ENCODE measurements at places on chromosomes 2 and 18.

DNA sequence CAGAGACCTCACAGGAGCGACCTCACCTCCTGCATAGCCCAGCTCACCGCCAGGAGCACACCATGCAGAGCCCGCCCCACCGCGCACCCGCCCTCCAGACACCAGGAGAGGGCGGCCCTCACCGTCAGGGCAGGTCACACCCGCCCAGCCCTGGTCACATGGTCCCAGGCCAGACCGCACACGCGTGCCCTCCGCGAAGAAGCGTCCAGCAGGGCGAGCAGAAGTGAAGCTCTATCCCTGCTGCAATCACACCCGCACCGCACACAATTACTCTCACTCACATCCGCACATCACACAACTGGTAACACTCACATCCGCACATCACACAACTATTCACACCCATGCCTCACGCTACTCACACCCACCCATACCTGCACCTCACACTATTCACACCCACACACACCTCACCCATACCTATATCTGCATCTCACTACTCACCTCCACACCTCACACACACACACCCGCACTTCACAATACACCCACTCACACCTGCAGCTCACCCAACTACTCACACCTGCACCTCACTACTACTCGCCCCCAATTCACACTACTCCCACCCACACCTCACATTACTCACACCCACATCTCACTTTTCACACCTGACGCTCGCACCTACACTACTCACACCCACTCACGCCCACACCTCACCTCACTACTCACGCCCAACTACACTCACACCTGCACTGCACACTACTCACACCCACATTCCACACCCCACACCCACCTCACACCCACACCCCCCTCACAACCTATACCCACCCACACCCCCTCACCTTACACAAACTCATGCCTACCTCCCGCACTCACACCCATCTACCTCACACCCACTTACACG lies 242.0 kb downstream of the HDAC4 start:
- no peak for DNase-seq

DNA sequence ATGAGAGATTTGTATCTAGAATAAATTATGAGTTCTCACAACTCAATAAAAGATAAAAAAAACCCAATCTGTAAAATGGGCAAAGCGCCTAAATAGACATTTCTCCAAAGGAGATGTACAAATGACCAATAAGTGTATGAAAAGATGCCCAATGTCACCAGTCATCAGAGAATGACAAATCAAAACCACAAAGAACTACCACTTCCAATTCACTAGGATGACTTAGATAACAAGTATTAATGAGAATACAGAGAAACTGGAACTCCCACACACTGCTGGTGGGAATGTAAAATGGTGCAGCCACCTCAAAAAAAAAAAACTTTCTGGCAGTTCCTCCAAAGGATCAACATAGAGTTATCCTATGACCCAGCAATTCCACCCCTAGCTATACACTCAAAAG lies 17.4 kb upstream of the COL6A3 start:
- DNase-seq, result no peak

DNA sequence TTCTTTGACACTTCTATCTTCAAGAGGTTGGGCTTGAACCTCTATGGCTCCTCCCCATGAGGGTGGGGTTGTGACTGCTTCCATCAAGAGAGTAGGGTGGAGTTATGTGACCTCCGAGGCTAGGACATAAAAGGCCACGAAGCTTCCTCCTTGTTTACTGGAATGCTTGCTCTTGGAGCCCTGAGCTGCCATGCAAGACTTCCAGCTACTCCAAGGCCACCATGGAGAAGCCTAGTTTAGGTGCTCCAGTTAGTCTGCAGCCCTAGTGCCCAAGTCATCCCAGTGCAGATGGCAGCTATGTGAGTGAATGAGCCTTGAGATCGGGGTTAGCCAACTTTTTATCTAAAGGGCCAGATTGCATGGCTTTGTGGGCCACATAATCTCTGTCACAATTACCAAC lies 2.4 kb upstream of the MERTK start:
- no peak for DNase-seq

DNA sequence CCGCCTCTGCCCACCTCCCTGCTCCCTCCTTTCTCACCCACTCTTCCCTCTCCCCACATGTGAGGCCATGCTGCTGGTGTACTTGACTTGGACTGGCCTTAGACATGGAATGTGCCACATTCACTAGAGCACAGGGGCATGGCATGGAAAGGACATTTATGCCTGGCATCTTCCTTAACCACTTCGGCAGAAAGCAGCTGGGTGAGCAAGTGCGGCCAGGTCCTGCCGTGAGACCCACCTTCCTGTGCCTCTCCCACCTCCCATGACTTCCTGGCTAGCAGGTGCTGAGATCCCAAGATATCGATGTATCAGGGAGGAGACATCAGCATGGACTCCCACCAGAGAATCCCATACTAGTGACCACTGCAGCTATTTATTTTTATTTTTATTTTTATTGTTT lies 13.0 kb downstream of the GPR55 start:
- no peak for DNase-seq

GRCh38 chr2:147663962-147664361 lies 180.9 kb upstream of the ACVR2A start:
- DNase-seq, result no peak

GRCh38 chr18:74342416-74343043 lies 26.9 kb downstream of the C18orf63 start:
- peak; percentile 38 for DNase-seq

- no peak for DNase-seq
These were observed 10.8 kb upstream of the KCNG2 start for GRCh38 chr18:79786786-79787526.

DNA sequence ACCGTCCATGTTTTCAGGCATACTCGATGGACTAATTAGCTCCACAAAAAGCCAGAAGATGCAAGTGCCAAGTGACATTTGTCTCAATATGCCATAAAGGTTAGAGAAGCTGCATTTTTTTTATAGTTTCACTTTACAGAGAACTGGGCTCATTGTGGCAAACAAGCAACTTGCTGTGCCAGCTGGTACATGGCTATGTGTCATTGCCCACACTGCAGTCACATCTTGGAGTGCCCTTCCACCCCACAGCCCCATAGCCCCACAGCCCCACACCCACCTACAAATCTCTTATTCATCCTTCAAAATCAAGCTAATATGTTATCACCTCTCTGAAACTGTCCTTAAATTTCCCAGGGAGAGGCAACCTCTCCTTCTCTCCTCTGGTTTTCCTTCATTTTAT lies 451.9 kb downstream of the ARHGAP15 start:
- no peak for DNase-seq

- no peak for DNase-seq
These were observed 40.9 kb upstream of the LAPTM4A start for GRCh38 chr2:20092226-20092900.

DNA sequence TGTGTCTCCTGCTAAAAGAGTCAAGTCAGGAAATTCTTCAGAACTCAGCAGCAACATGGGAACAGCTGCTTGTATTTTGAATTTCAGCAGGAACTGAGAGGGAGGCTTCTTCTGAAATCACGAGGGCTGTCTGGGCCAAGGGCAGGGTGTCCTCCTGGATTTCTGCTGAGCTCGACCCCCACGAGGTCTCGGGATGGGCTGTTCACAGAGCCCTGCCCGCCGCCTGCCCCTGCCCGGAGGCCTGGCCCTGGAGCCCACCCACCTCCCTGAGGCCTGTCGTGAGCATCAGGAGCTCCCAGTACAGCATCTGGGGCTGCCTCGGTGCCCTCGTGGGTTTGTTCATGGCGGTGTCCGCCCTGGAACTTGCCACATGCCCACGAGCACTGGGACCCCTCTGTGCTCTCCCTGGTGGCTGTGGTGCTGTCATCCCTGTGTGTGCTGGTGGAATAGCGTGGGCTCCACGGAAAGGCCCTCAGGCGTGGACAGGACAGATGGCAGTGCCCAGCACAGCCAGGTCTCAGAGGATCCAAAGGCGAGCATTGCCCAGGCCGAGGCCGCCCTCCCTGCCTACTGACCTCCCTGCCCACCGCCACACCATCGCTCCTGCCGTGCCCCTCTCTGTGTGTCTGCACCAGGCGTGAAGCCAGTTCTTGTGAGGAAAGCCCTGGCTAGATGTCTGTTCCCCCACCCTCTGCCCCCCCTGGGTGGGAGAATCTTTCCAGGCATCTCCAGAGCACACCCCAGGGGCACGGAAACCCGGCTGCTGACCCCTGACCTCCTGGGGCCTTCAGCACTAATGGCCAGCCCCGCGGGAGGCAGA lies 25.9 kb downstream of the RAMP1 start:
- no peak for DNase-seq

DNA sequence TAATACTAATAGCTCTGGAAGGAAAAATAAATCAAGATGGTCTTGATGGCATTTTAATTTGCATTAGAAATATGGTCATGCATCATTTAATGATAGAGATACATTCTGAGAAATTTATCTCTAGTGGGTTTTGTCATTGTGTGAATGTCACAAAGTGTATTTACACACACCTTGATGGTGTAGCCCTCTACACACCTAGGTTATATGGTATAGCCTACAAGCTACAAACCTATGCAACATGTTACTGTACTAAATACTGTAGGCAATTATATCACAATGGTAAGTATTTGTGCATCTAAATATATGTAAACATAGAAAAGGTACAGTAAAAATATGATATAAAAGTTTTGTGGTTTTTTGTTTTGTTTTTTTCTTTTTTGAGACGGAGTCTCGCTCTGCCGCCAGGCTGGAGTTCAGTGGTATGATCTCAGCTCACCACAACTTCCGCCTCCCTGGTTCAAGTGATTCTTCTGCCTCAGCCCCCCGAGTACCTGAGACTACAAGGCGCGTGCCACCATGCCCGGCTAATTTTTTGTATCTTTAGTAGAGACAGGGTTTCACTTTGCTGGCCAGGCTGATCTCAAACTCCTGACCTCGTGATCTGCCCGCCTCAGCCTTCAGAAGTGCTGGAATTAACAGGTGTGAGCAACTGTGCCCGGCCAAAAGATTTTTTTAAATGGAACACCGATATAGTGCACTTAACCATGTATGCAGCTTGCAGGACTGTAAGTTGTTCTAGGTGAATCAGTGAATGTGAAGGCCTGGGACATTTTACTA lies 83.7 kb upstream of the UBXN4 start:
- no peak for DNase-seq

- DNase-seq, result no peak
These were observed 3.1 kb upstream of the ARID5A start for GRCh38 chr2:96533292-96534073.

DNA sequence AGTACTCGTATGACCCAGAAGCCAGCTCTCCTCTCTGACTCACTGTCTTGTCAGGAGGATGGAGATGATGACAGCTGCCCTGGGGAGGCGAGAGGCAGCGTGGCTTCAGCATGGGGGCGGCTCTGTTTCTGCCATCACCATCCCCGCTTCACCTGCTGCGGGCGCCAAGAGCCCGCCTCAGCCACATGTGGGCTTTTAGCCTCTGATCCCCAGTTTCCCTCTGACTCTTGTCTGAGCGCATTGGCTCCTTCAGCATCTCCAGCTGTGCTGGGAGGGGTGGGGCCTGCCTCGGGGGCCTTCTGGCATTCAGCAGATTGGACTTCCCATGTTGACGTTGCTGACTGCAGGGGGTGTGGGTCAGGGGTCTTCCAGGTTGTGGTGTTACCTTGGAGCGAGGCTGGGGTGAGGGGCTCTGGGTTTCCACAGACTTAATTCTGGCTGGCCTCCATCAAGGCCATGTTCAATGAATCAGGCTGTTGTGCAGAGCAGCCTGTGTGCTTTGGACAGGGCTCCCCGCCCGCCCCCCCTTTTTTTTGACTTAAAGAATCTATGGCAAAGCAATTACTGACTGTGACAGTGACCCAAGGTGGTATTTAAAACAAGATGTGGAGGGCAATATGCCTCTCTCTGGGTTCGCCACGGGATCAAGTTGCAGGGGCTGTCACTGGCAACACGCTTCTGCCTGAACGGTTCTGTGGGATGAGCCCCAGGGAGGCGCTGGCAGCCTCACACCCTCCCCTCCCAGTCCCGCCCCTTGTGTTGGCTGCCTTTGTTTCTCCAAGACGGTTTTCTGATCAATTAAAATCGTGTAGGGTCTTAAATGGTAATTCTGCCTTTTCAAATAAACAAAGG lies 228.3 kb downstream of the LDLRAD4 start:
- no peak for DNase-seq

DNA sequence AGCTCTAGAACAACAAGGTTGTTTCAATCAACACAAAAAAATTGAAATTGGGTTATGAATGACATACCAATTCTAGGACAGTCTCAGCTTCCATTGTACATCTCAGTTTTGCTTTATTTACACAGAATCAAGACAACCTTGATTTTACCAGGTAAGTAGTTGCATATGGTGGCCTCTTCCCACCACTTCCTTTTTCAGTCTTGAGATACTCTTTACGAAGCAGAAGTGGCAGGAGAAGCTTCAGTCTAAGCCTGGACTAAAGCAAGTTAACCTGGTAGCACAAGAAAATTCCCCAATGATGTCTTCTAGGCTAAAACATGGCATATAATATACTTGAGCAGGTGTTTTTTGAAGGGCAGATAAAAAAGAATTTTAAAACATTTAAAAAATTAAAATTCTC lies 10.7 kb upstream of the FAM136A start:
- no peak for DNase-seq

DNA sequence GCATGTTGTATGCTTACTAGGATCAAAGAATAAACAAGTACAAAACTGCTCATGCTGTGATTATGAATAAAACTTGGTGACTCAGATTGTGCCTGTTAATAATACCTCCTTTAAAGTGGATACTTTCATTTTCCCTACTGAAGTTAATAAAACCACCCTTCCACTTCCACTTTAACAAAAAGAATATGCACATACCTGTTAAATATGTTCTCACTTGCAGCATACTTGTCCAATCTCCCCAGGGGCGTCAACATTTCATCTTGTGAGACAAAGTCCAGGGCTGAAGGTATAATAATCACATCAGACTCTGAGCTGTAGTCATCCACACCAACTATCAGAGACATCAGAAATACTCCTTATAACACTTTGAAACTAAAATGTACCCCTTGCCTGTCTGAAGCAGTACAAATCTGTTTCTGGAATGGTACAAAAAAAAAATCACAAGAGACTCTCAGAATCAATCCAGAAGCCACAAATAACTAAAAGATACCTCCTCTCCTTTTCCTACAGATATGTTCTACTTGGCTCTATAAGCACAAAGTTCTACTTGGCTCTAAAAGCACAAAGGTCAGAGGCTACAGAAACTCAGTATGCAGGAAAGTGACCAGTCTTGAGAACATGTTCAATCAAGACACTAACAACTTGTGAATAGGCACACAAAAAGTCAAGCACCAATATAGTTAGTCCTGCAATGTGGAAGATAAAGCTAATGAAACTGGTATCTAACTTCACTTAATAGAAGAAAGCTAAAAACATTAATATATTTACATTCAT lies 19.3 kb downstream of the PPP4R1 start:
- no peak for DNase-seq

GRCh38 chr2:166491461-166491860 lies 2.6 kb downstream of the SCN7A start:
- DNase-seq, result no peak

Measured in SHP77 (cell line).